ENCODE measurements at places on chromosomes 13 and 19. TPM values are rescaled to one million over a fixed set of nuclear protein-coding genes. Genes with fewer than 3 reads are reported as not detected.

- peaks cover 9% of the 10 kb centered on the region for H3K36me3 ChIP-seq
- H3K4me3 ChIP-seq, result no peak overlapping the region
- H3K27ac ChIP-seq, result peak overlapping the region; percentile 11
Observed at GRCh38 chr19:54021932-54022331, 30.5 kb downstream of the CACNG6 start.

GRCh38 chr19:7482584-7483439 is 6.0 kb downstream of the PEX11G start:
- H3K4me1 ChIP-seq, result peaks cover 18% of the 10 kb centered on the region
- H3K27ac ChIP-seq, result no peak overlapping the region
- no peak overlapping the region for H3K4me3 ChIP-seq
- DNase-seq, result no peak

GRCh38 chr13:99043831-99044231 is 66.0 kb upstream of the DOCK9 start:
- H3K27me3 ChIP-seq, result peaks cover 1% of the 10 kb centered on the region
- peaks cover 11% of the 10 kb centered on the region for H3K36me3 ChIP-seq
- peaks cover 62% of the 10 kb centered on the region for H3K4me1 ChIP-seq
- H3K4me3 ChIP-seq, result peak overlapping the region; percentile 62

The IRF3 gene
- total RNA-seq, result 74.9 TPM

The SMIM44 gene
- not detected for total RNA-seq

Data from HFFc6 (cell line).